Effector memory CD4-positive, alpha-beta T cell (primary cell): ENCODE measurements at places on chromosomes 4 and X.
A peak's percentile ranks its signal among the peaks of the same experiment; 100 is the strongest.

DNA sequence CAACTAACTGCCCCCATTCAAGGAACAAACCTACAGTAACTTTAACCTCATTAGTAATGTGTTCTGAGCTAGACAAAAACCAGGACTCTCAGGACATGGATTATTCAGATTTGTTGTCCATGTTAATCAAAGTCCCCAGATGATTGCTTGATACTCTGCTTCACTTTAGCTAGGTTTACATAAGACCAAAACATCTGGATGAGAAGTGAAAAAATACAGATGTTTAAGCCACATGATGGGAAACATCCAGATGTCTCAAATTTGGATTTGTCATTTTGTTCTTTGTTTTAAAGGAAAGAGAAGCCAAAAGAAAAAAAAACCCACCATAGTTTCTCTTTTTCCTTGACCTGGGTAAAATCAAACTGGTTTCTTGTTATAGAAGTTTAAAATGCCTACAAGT, 48.5 kb upstream of the NRK start:
- DNase-seq, result no peak

DNA sequence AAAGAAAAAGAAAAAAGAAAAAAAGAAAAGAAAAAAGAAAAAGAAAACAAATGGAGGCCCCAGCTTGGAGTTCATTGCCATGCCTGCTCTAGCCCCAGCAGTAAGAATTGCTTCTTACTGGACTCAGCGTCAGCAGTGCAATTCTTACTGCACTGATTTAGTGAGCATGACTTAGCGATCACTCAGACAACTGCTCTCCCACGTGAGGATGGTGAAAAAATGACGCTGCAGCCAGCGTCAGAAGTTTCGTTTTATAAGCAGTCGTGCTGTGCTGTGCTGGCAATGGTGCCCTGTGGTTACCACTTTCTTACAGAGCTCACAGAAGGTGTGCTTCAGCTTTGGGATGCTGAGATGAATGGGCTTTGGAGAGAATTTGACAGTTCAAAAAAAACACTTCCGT, 68.3 kb upstream of the DDX3X start:
- peak; percentile 18 for DNase-seq

GRCh38 chr4:82515705-82516104, 46.1 kb downstream of the TMEM150C start:
- no peak for DNase-seq

- no peak for DNase-seq
Observed at GRCh38 chr4:125515016-125515415, 200.3 kb downstream of the FAT4 start.

GRCh38 chr4:666822-667544, 7.1 kb downstream of the ATP5ME start:
- DNase-seq, result no peak

- DNase-seq, result no peak
Observed at GRCh38 chrX:137749246-137749645, 183.3 kb downstream of the ZIC3 start.

DNA sequence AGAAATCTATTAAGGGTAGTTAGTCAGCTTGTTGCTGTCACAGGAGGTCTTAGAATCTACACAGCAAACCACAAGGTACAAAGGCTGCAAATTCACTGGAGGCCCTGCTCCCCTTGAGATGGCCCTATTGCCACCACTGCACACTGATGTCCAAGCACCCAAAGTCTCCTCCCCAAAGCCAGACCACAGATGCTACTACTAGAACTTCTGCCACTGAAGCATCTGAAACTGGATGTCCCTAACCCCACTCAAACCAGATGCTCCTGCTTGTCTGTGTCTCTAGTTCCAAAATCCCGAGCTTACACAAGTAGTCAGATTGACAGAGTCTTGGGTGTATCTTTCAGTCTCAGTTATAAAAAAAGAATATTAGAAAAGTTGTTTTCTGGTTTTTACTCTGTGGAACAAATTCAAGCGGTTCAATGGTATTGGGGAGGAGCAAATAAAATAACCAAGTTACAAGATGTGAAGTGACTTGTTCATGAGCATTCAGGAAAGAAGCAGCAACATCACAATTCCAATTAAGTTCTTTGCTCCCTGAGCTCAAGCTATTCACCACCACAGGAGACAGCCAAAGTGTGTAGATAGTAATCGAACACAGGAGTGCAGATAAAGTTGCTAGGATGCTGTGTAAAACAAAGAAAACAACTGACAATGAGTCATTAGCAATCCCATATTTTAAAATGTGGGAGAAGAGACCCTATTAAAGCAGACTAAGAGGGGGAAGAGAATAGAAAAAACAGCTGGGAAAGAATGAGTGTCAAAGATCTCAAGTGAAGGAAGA, 352.3 kb downstream of the PDGFC start:
- no peak for DNase-seq

GRCh38 chrX:15564981-15565579, 35.7 kb downstream of the ACE2 start:
- DNase-seq, result no peak

- no peak for DNase-seq
Observed at GRCh38 chrX:76617020-76617419, 189.5 kb downstream of the MAGEE1 start.

DNA sequence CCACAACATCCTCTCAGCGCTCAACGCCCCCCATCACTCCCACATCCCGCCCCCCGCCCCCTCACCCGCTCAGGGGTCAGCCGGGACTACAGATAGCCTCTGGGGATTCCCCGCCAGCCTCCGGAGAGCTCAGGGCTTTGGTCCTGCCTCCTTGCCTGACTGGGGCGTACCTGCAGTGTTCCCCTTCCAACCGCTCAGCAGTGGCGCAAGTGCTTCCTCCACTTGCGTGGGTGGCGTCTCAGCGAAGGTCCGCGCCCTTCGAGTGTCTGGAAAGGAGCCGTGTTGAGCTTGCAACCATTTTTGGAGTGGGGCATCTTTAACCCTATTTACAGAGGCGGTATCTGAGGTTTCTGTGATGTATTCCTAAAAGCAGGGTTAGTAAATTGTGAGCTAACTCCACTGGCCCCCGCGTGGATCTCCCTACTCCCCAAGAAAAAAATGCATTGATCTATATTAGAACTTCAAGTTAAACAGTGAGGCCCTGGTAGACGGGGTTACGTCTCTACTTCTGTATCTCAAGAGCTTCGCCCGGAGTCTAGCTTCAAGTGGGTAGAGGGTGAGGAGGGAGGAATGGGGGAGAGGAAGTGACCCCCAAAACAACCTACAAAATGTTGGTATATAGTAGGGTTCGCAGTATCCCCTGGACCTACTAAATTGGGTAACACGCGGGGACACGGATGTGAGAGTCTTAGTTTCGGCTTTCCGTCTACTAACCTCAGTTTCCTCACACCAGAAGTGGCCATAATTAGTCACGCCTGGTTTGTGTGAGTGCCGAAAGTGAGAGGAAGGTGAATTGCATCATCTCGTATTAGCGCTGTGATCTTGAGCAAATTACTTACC, 16.1 kb downstream of the NKX3-2 start:
- no peak for DNase-seq

DNA sequence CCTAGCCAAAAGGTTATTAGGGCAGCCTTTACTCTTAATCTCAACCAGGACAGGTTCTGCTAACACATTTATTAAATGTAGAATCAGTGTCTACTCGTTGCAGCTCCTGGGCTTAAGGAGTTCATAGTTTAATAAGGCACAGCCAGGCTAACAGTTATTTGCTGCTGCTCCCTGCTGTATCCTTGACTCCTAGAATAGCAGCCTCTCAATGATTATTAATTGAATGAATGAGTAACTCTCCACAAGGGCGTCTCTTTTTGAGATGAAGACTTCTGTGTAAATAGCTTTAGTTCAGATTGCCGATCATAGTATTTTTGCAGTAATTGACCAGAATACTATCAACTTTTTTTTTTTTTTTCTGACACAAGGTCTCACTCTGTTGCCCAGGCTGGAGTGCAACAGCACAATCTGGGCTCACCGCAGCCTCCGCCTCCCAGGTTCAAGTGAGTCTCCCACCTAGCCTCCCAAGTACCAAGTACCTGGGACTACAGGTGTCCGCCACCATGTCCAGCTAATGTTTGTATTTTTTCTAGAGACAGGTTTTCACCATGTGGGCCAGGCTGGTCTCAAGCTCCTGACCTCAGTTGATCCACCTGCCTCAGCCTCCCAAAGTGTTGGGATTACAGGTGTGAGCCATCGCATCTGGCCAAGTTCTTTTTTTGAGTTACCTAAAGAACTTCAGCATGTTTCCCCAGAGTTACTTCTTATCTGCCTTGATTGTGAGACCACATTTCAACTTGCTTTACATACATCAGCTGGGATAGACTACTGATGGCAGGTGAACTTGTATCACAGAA, 2.9 kb downstream of the UGDH start:
- no peak for DNase-seq

DNA sequence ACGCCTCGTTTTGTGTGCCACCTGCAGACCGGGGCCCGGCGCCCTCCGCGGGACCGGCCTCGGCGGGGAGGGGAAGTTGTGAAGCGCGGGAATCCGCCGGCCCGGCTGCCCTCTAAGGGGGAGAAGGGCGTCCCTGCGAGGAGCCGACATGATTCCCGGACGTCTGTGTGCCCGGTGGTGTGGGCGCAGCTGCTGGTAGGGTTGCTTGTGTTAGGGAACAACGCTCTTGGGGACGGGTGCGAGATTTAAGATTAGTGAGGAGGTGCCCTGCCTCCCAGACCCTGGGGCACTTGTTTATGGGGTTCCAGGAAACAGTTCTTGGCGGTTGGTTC, 627 bp downstream of the CDKN2AIP start:
- no peak for DNase-seq

DNA sequence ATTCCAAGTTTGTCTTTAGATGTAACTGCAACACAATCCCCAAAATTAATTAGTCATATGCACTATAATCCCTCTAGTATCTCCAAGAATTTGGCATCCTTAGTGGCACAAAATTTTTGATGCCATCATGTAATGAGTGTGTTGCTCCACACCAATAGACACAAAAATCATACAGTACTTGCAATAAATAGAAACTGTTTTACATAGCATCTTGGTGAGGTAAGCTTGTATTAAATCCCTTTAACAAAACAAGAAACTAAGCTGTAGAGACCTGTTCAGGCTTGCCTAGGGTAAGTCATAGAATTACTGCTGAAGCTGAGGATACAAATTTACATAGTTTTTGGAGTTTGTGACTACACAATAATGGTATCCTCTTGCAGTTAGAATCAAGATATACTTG, 64.5 kb upstream of the PRSS12 start:
- DNase-seq, result no peak

DNA sequence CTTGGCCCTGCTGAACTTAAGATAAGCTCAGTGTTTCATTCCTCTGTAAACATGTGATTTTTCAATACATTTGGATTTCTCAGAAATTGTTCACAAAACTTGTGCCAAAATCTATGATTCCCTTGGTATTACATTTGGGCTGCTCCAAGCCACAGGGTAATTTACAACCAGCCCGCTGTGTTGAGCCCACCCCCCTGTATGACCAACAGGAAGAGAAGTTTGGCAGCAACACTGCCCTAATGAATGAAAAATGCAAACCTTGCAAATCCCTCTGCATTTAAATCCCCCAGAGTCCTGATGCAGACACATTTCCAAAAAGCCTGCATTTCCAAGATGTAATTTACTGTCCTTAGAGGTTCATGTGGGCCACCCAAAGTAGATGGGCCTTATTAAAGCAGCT, 34.1 kb upstream of the GAB1 start:
- DNase-seq, result no peak

DNA sequence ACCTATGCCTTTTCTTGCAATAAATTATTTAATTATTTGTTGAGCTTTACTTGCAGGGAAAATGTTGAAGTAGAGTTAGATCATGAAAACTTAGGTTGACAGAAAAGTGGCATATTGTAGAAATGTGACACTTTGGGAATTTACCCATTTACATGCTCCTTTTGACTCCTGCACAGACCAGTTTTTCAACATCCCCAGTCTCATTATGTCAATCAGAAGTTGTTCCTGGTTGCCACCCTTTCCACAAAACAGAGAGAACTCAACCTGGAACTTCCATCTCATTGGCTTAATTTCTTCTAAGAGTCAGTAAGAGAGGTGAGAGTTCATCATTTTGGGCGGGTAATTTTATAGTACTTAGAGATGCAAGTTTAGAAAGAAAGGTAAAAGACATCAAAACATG, 284.6 kb upstream of the ANKRD50 start:
- DNase-seq, result no peak

DNA sequence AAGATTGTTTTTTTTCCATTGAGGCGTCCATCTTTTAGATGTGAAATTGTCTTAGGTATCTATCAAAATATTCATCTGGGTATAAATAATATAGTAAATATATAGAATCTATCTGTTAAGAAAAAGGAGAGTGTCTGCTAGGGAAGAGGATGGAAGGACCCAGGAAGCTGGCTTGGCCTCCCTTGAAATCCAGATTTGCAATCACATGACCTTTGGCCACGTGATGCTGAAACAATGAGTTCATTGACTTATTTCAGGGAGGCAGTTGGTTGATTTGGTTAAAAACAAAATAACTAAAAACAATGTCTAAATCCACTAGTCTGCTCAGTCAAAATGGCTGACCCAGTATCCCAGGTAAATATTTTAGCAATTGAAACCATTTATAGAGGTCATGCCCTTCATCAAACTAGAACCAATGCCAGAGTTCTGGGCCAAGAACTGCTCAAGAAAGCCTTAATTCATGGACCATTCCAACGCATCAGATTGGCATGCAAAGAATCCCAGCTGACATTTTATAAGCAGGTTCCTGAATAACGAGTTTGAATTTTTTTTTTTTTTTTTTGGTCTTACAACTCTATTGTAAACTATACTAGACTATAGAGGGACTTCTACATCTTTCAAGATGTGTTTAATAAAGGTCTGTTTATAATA, 172.7 kb downstream of the MID1 start:
- DNase-seq, result no peak

DNA sequence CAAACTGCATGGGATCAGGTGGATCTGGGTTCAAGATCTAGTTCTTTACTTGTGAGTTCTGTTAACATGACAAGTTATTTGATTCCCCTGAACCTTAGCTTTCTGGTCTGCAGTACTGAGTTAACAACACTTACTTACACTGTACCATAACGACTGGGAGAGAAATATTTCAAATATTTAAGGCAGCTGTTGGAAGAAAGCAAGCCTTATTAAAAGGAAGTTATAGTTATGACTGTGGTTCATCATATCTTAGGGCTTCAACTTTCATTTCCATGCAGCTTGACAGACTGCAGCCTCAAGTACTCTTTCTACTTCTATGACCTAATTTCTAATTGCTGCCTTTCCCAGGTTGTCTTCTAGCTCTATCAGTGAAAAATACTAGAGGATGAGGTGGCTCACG, 40.0 kb upstream of the PDGFRA start:
- no peak for DNase-seq

DNA sequence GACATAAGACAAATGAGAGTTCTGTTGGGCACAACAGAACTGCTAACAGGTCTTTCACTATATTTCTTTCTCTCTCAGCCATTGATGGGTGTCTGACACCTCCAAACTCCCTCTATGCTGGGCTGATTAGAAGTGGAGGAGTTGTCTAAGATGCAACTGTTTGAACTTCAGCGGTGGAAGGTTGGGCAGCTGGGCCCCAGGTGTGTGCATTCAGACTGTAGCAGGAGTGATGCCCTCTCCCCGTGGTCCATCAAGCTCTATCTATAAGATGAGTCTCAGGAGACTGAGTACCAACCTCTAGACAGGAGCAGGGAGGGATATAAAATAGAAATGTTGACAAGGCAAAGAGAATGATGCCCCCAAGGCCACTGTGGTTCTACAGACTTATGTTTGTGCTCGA, 28.2 kb upstream of the CHRNA9 start:
- no peak for DNase-seq

GRCh38 chr4:8238515-8239053, 31.0 kb upstream of the HTRA3 start:
- DNase-seq, result no peak
